ENCODE measurements at places on chromosomes 7 and 10.
A peak's percentile ranks its signal among the peaks of the same experiment; 100 is the strongest.

DNA sequence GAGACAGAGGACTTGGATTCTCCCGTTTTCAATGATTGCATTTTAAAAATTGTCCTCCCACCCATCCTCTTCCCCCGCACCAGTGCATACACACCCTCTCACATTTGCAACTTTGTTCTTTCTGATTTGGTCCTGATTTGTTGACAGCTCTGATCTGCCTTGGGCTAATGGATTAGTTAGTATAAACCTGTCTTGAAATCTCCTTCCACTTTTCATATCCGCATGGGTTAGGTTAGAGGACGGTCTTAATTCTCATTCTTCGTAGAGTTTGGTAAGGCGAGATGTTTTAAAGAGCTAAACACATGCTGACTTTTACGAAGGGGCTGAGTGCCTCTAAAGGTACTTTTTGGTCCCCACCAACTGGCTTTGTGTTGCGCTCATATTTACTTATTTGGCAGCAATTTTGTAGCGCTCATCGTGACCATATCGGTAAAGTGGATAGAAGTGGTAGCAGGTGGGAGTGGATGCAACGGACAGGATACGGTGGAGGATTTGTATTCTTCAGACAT lies 1.1 kb downstream of the AHR start:
- DNase-seq, result peak; percentile 60

DNA sequence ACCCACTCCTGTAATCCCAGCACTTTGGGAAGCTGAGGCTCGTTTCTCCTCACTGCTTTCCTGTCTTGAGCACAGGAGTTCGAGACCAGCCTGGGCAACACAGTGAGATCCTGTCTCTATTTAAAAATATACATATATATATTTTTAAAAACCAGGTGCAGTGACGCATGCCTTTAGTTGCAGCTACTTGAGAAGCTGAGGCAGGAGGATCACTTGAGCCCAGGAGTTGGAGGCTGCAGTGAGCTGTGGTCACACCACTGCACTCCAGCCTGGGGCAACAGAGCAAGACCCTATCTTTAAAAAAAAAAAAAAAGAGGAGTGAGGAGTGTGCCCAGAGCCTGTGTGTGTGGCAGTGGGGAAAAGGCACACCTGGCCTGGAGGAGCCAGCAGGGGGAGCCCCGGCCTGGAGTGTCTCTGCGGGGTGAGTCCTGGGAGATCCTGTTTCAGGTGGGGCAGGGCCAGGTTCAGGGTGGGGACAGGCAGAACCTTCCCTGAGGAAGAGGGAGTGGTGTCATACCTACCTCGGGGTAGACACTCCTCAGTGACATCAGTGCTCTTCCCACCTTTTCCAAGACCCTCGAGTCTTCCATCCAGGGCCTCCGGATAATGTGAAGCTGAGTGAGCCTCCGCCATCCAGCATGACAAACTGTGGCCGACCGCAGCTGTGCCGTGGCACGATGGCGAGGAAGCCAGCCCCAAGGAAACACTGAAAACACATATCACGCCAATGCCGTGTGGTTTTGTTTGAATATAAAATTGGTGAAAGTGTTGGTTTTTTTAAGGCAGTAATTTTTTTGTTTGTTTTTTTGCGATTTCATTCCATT lies 9.0 kb upstream of the ARPC1B start:
- peak; percentile 56 for DNase-seq

GRCh38 chr7:4058158-4058557 lies 623.9 kb upstream of the FOXK1 start:
- DNase-seq, result no peak

DNA sequence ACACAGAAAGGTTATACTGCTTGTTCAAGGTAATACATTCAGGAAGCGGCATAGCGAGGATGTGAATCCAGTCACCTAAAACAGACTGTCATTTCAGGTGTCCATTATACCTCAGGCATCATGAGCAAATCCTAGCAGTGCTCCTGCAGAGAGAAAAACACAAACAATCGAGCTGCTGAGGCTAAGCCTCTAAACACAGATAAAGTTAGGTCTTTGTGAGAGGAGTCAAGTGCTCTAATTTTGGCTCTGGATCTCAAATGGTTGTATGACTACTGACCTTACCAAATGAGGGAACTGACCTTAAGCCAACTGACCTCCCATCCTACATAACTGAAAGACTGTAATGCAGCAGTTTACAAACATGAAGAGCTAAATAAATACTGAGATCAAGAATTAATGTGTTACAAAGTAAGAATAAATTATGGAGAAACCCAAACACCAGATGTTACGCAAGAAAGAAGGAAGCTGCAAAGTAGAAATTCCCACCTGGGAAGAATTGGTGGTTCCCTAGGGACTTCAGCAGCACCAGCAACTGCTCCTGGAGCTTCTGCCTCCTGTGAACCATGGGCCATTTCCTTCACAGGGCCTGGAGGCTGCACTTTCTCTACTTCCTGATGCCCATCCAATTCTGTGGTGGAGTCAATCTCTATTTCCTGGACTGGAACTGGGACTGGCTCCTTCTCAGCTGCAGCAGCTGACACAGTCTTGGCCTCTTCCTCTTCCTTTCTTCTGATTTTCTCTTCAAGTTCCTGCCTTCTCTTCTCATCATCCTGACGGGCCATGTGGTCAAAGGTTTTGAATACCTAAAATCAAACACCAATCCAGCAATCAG lies 5.8 kb downstream of the NUDCD3 start:
- no peak for DNase-seq

DNA sequence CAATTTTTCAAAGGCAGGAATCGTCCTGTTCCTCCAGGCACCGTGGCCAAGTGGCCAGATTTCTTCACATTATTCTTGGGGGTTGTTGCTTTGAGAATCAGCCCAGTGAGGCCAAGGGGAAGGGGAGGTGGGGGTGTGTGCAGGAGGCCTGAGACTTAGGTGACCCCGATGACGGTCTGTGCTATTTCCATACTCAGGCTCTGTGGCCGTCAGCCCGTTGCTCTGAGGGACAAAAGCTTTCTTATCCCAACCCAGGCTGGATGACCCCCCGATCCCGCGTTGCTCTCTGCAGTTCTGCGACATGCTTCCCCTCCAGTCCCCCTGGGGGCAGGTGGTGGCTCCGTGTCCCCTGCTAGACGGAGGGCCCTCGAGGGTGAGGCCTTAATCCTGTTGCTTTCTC lies 14.2 kb downstream of the DOCK1 start:
- DNase-seq, result no peak

GRCh38 chr7:97460433-97460832 lies 271.5 kb upstream of the TAC1 start:
- no peak for DNase-seq

DNA sequence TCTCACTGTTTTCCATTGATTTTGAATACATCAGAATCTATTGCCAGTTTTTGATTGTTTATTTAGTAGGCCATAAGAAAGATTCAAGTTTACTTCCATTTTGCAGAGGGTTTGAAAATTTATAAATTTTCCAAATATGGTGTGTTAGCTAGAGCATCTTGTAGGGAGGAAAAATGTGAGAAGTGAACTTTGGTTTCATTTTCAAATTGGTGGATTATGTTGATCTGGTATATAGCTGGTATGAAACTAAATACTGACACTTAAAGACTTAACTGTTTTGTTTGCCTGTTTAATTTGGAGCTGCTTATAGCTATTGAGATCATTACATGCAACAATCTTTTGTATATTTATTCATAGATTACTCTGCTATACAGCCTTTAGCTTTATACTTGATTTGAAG lies 108.1 kb downstream of the ADAM22 start:
- no peak for DNase-seq

- no peak for DNase-seq
Observed at GRCh38 chr10:14129770-14130169, 201.0 kb downstream of the FRMD4A start.

DNA sequence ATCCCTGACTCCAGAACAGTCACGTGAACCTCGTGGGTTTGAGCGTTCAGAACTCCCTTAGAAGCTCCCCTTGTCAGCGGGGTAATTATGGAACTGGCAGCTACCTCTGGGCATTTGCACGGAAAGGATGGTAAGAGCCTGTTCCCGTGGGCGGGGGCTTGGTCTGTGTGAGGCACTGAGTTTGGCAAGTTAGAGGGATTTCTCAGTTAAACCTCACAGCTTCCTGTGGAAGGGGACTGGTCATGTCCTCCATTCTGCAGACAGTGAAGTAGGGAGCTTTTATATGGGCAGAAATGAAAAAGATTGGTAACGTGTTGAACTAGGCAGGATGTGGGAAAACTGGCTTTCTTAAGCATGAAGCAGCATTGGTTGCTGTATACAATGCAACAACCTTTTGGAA lies 16.0 kb downstream of the PALD1 start:
- DNase-seq, result peak; percentile 46

DNA sequence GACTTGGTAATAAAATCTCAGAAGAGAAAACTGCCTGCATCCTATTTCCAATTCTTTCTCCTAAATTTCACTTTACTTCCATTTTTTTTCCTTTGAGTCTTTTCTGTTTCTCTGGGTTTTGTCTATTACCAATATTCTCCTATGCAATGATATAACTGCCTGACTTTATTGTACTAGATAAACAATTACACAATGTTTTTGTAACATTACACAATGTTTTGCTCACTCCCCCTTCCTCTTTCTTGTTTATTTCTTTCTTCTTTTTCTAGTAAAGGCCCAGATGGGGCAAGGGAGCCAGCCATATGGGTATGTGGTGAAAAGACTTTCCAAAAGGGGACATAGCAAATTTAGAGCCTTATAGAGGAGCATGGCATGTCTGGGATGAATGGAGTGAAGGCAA lies 278.7 kb upstream of the PHYHIPL start:
- no peak for DNase-seq

DNA sequence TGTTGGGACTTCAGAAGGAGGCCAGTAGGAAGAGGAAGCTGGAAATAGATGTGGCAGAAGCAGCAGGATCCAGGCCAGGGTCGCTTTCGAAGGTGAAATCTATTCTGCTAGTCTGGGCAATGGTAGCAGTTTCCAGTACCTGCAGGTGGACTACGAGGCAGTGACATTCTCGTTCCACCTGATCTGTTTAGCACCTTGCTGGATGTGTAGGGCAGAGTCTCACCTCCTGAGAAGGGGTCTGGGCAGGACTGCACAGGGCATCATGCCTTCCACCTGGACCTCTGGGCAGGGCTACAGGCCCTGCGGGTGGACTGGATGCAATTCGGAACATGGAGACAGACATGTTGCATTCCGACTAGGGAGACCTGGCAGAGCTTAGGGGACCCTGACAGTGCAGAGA lies 254.8 kb upstream of the ZNF32 start:
- DNase-seq, result no peak

DNA sequence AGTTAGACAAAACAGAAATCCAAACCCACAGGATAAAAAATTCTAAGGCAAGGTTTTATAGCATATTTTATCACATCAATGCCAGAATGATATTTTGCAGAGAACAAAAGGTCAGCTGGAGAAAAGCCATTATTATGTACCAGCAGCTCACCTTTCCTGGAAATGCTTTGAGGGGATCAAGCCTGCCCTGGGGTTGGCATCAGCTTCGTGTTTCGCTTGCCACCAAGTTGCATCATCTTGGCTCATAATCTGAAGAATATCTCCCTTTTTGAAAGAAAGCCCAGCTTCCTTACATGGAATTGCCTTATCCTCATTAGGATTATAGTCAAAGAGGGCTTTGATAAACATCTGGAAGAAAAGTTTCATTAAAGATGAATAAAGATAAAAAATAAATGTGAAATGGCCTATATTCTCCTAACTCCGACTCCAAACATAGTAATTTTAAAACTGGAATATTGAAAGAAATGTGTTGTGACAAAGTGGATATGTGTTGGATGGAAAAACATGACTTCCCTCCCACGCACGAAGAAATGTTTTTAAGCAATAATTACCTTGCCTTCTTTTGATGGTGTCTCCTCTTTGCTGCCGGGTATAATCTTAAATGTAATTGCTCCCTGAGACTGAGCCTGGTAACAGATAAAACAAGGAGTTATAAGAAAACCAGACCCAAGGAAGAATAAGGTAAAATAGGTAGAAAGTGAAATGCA lies 121.3 kb upstream of the ODAD2 start:
- no peak for DNase-seq

DNA sequence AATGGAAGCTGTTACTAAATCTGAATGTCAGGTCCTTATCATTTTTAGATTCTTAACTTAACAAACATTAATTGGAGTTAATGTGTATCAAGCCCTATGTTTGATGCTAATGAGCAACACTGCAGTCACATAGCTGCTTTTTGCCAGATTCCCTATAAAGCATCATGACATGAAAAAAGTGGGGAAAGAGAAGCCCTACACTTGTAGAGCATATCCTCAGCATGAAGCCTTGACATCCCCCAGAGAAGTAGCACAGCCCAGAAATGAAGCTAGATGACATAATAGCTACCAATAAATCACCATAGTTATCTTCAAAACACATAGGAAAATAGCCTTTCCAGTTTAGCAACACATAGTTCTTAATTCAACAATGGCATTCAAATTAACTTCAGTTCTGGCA lies 49.2 kb upstream of the CDK1 start:
- no peak for DNase-seq

DNA sequence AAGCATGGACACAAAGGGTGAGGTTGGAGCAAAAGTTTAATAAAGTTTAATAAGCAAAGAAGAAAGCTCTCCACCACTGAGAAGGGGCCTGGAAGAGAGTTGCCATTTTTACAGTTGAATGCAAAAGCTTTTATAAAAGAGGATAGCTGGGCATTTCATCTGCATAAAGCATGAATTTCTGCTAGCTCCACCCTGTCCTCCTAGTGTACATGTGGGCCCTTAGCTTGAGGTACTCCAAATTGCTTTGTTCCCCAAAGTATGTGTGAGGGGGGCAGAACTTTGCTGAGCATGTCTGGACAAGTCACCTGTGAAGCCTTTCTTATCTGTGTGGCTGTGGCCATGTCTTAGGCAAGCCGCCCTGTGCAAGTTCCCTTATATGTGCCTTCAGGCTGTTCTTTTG lies 22.6 kb upstream of the CROT start:
- DNase-seq, result peak; percentile 20

GRCh38 chr10:79255007-79255507 lies 92.2 kb upstream of the PPIF start:
- no peak for DNase-seq

DNA sequence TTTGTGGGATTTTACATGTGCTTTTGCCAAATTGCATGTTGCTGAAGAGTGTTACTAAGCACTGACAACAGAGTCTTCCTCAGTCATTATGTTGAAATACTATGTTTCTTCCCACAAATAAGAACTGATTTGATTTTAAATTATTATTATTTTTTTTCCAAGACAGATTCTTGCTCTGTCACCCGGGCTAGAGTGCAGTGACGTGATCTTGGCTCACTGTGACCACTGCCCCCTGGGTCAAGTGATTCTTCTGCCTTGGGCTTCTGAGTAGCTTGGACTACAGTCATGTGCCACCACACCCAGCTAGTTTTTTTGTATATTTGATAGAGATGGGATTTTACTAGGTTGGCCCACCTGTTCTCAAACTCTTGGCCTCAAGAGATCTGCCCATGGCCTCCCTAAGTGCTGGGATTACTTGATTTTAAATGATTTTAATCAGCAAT lies 42.3 kb downstream of the MINPP1 start:
- no peak for DNase-seq

- peak; percentile 25 for DNase-seq
Observed at GRCh38 chr7:117800841-117801240, 72.4 kb downstream of the CTTNBP2 start.

Measured in hematopoietic multipotent progenitor cell treated with erythropoietin and hydrocortisone succinate and interleukin-3 and kit ligand, for 4 days (in vitro differentiated cells).